ENCODE measurements at places on chromosomes 12 and 14.
A peak's percentile ranks its signal among the peaks of the same experiment; 100 is the strongest.

GRCh38 chr12:12748044-12748443, 30.9 kb downstream of the CDKN1B start:
- no peak for DNase-seq

DNA sequence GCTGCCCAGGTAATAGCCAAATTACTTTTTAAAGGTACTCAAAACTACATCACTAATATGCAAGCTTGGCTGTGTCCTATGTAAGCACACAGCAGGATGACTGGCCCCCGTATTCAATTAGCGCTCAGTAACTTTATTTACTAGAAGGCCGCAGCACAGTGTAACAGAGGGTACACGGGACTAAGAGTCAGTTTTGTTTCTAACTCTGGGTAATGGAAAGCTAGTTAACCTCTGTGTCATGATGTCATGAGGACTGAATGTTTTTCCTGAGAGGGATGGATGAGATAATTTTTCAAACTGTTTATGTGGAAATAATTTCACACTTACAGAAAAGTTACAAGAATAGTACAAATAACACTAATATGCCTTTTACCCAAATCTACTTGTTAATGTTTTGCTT, 27.1 kb downstream of the GALNT4 start:
- no peak for DNase-seq

GRCh38 chr12:103868215-103868614, 27.2 kb upstream of the NT5DC3 start:
- DNase-seq: no peak

DNA sequence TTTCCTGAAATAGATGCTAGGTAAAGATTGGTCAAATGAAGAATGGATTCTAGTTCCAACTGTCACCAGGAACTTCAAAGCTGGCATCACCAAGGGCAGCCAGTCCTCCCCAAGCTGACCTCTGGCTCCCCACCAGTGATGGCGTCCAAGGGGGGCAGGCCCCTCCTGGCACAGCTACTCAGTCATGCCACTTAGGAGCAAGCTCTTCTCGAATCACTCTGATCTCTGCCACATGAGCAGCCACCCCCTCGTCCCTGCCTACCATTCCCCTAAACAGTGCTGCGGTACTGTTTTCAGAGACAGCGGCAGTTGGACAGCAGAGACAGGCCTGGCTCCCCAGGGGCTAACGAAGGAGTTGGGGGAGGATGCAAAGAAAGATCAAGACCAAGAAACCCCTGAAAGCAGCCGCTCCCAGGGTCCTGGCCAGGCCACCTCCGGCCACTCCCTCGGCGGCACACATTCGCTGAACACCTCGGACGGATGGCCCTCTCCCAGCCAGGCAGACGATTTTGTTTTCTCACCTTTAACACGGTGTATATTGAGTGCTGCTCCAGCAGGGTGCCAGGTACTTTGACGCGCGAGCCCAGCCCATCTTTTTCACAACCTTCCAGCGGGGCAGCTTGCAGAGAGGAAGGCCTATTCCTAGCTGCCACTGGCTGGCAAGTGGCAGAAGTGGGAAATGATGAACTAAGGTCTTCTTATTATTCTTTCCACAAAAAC, 47.4 kb downstream of the ARL6IP4 start:
- DNase-seq: no peak

DNA sequence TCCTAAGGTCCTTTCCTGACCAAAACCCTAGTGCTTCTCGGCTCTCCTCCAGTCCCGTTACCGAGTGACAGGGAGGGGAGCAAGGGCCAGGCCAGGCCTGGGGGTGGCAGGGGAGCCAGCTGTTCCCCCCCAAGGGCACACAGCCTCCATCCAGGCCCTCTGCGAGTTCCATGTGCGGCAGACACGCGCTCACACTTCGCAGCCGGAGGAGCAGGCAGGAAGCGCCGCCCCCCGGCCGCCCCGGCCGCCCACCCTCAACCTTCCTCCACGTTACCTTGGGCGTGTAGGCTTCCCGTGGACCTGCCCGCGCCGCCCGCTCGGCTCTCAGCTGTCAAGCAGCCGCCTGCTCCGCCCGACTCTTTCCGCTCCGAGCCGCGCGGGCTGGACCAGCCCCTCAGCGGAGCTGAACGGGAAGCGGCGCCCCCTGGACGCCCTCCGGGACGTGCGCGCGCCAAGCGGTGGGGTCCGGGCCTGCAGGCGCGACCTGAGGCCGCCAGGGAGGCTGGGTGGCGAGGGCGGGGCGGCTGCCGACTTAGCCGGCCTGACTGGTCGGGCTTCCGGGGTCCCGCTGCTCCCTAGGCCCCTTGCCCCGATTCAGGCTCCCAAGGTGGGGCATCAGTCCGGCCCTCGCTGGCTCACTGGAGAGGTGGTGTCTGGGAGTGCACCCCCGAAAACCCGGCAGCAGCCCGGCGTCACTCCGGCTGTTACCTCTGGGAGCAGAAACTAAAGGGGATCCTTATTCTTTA, at the start of gene CRACR2A:
CRACR2A (minus strand) TSS at position 369 of the 746 bp plus-strand sequence. CDS start 56,110 bp downstream, outside the sequence.
- DNase-seq: peak; percentile 94

All from D341Med (cell line).